HCT116 (cell line): ENCODE measurements at places on chromosomes 11 and 22.

- DNase-seq: no peak
Measured at GRCh38 chr22:49332691-49333090, 495.0 kb downstream of the BRD1 start.

GRCh38 chr11:12808519-12808918, 134.3 kb downstream of the TEAD1 start:
- DNase-seq: no peak

- no peak for DNase-seq
Measured at GRCh38 chr22:26724414-26724813, 67.0 kb downstream of the MIAT start.

GRCh38 chr11:130776061-130776419, 140.2 kb downstream of the SNX19 start:
- DNase-seq: no peak

GRCh38 chr22:35135165-35135564, 69.2 kb downstream of the ISX start:
- no peak for DNase-seq

DNA sequence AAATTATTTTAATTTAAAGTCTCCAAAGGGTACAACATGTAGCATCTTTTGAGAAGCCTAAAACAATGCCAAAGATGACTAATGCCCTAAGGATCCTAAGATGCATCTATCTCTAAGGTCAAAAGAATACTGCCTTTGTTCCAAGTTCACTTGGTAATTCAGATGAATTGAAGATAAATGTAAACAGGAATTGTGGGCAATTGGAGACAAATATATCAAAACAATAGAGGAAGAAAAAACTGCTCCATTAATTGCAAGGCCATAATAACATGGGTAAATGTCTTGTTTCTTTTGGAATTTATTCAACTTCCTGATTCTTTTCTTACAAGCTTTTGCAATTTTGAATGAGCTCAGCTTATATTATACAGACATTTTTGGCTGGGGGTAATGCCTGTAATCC, 338.6 kb downstream of the TTC28 start:
- DNase-seq: no peak

DNA sequence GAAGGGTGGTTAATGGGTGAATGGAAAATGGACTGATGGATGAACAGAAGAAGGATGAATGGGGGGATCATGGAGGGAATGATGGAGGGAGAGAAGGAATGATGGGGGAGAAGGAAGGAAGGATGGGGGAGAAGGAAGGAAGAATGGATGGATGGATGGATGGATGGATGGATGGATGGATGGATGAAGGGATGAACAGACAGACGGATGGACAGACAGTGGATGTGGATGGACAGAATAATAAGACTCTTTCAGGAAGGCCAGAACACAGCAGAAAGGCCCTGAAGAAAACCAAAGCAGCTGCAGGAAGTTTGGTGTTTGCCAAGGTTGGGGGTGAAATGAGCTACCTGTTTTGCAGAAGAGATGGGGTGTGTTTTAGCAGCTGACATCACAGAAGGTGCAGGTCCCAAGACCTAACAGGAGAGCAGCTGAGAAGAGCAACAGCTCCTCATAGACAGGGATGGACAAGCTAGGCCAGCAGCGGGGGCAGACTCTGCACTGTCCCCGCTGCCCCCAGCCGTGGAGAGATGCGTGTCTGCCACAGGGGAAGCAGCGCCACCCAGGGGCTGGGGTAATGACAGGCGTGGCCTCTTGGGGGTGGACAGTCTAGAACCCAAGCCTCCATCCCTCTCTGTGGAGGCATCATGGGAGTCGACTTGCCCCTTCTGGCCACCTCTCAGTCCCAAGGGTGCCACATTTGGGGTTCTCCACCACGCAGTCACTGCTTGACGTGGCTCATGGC, 17.9 kb downstream of the C1QTNF6 start:
- DNase-seq: no peak

- DNase-seq: no peak
Measured at GRCh38 chr22:35749808-35750207, 32.1 kb downstream of the APOL5 start.

- DNase-seq: no peak
Measured at GRCh38 chr11:115502636-115503082, 1.6 kb downstream of the CADM1 start.

GRCh38 chr11:78740199-78741071, 165.8 kb upstream of the NARS2 start:
- no peak for DNase-seq

DNA sequence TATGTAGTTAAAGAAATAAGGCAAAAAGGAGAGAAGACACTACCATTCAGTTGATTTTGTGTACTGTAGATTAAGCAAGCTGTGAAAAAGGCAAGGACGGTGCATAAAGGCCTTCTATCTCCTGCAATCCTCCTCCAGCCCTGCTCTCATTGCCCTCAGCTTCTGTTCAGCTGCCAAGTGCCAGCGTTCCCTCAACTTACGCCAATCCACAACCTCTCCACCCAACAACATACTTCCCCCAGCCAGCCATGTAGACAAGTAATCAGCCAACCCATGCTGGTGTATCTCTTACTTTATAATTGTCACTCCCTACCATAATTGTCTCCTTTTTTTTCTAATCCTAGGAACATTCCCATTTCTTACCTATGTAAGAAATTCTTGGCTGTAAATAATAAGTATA, 30.1 kb upstream of the ANO5 start:
- no peak for DNase-seq

DNA sequence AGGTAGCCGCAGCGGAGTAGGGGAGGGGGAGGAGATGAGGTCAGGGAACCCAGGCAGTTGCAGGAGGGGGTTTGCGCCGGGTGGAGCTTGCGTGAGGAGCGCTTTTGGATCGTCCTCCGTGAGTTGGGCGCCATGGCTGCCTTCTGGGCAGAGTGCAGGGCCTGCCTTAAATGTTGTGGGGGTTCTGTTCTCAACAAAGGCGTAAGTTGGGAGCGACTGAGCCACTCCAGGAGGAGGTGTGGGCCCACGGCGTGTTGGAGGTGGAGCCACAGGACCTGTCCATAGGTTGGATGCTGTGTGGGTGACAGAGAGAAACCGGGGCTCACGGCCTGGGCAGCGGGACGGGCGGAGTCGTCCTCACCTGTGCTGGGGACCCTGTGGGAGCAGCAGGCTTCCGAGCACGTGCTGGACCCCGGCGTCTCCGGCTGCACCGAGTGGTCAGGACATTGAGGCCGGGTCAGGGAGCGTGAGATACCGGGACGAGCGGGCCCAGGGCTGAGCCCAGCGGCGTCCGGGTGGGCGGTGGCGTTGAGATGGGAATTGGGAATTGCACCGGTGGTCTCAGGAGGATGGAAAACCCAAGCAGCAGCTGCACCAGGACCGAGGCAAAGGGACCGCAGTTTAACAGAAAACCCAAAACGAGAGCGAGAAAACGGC, 977 bp upstream of the PGGHG start:
- DNase-seq: no peak

DNA sequence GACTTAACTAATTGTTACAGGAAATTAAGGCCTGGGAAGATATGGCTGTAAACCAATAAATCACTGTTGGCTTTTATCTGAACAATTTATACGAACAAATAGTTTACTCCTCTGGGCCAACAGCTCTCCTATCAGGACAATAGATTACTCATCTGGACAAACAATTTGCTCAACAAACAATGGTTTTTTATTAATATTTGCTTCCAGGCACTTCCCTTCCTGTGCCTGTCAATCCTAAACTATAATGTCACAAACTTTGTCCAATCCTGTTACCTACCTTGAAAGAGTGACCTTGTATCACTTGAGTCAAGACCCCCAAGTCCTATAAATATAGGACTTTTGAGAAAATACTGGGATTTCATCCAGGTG, 87.6 kb upstream of the OR9Q1 start:
- DNase-seq: no peak

GRCh38 chr11:20840341-20840740, 171.0 kb downstream of the NELL1 start:
- DNase-seq: no peak

GRCh38 chr11:92087725-92088537, 136.7 kb upstream of the FAT3 start:
- no peak for DNase-seq

- no peak for DNase-seq
Measured at GRCh38 chr11:26827567-26828081, 105.8 kb upstream of the SLC5A12 start.

DNA sequence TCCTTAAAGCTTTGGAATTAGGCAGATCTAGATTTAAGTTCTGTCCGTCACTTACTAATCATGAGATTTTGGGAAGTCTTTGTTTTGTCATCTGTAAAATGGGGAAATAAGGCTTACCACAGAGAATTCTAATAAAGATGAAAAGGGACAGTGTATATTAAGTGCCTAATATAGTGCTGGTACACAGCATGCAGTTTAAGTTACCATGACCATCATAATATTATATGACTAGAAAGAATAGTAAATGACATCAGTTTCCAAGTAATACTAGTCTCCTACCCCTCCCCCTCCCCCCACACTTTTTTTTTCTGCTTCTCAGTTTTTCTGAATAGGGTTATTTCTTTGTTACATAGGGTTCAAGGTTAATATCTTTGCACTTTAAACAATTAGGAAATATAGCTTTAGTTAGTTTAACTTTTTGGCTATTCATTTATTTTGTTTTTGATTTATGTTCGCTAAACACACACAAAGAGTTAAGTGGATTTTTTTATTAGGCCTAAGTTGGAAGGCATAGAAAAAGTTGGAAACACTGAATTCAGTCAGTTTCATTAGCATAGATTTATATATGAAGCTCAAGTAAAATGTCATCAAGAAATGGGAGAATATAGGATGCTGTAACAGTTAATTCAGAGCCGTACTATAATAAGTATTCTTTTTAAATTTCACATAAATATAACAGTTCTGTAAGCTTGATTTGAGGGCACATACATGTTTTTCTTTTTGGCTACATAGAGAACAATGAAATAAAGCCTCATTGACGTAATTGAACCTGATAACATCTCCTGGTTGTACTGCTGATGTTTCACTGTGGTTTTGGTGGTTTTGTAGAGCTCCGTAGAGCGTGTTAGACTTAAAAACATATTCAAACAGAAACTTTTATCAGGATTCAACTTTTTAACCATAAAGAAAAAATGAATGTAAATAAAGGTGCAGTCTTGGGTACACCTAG, 121.2 kb downstream of the PDE3B start:
- DNase-seq: no peak

GRCh38 chr11:68966894-68967780, 13.6 kb downstream of the MRGPRD start:
- DNase-seq: no peak

DNA sequence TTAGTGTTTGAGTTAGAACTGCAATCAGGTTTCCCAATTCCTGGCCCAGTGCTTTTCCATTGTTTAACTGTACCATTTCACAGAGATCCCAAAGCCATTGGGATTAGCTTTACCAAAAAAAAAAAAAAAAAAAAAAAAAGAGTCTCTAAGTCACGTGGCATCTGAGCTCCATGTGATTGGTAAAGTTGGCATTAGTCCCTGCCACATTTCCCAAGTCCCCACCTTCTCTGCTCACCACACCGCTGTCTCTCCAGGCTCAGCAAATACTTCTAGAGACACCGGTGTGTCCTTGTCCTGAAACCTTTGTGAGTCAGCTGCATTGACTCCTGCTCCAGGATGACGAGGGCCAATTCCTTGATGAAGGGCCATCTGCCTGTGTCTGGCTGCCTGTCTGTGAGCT, 305.3 kb downstream of the KIRREL3 start:
- no peak for DNase-seq

DNA sequence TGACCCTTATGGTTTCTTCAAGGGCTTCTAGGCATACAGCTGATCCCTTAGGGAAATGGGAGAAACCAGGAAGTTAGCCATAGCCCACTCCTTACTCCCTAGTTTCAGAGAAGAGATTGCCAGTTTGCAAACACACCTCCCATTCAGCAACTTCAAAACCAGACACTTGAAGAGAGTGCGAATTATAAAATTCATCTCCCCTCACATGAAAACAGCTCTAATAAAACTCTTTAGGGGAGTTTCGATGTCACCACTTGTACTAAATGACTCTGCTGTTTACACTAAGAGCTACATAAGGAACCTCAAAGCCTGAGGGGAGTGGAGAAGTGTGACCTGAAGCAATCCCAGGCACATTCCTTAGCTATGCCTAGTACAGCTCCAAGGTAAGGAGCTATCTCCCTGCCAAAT, 8.3 kb downstream of the LGR4 start:
- no peak for DNase-seq

DNA sequence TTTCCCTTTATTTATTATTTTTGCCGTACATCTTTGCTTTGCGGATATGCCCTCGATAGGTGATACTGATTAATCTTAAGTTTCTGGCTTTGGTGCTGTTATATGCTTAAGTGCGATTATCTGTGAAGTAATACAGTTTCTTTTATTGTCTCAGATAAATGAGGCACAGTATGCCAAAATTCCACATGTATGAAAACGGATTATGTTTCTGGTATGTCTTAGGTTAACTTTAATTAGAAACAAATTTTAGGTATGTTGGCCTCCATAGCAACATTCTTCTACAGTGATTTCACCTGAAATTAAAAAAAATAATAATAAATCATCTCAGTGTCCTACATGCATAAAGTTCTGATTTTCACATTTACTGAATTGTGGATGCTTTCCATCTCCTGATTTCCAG, 119.2 kb downstream of the ARHGAP42 start:
- DNase-seq: no peak

DNA sequence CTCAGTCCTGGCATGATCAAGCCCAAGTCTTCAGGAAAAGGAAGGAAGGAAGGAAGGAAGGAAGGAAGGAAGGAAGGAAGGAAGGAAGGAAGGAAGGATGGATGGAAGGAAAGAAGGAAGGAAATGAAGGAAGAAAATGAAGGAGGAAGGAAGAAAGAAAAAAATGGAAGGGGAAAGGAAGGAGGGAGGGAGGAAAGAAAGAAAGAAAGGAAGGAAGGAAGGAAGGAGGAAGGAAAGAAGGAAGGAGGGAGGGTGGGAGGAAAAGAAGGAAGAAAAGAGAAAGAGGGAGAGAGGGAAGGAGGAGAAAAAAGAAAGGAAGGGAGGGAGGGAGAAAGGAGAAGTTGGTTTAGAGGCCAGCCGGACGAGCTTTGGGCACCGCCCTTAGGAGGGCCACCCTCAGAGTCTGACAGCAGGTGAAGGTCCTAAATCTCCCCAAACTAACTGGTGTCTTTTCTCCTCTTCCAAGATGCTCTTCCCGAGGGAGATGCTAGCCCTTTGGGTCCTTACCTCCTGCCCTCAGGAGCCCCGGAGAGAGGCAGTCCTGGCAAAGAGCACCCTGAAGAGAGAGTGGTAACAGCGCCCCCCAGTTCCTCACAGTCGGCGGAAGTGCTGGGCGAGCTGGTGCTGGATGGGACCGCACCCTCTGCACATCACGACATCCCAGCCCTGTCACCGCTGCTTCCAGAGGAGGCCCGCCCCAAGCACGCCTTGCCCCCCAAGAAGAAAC, 122.8 kb downstream of the SEZ6L start:
- no peak for DNase-seq

DNA sequence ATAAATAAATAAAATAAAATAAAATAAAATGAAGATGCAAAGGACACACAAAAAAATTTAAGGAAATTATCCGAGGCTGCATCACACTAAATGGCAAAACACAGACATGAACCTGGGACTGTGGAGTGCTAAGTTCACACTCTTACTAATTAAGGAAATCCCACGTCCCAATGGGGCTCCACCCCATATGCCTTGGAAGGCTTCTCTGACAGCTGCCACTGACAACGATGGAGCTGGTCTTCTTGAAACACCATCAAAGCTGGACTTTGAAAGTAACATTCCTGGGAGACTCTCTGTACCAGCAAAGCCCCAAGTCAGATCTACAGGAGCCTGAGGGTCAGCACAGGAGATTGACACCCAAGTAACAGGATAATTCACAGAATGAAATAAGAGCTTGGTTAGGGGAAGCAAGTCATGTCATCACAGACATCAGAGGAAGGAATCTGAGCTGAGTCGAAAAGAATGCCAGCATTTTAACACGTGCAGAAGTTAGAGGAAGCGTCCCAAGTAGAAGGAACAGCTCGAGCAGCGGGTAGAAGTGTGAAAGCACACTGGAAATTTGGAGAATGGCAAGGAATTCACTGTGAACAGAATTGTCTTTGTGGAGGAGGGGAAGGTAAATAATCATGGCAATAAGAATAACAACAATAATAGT, 13.8 kb downstream of the TPST2 start:
- DNase-seq: no peak
